Body of pancreas (tissue), 4 donors: ENCODE measurements at places on chromosomes 12 and 14.

- no peak overlapping the region for H3K4me3 ChIP-seq
- DNase-seq = no peak
- H3K4me1 ChIP-seq = no peaks in the 10 kb centered on the region
- no peaks in the 10 kb centered on the region for H3K27me3 ChIP-seq
- H3K36me3 ChIP-seq = no peaks in the 10 kb centered on the region
- H3K27ac ChIP-seq = no peak overlapping the region
Observed at GRCh38 chr12:1876086-1876485, 42.4 kb downstream of the CACNA2D4 start.

GRCh38 chr12:125284945-125285685, 219.9 kb downstream of the AACS start:
- H3K27me3 ChIP-seq = no peaks in the 10 kb centered on the region
- no peaks in the 10 kb centered on the region for H3K4me1 ChIP-seq
- H3K4me3 ChIP-seq = no peak overlapping the region
- H3K36me3 ChIP-seq = no peaks in the 10 kb centered on the region

- no peaks in the 10 kb centered on the region for H3K27me3 ChIP-seq
- H3K36me3 ChIP-seq = no peaks in the 10 kb centered on the region
- H3K4me1 ChIP-seq = peaks cover 16% of the 10 kb centered on the region
- H3K27ac ChIP-seq = peak overlapping the region; percentile 52
- DNase-seq = peak; percentile 68
Observed at GRCh38 chr12:7130701-7131501, 730 bp downstream of the CLSTN3 start.

DNA sequence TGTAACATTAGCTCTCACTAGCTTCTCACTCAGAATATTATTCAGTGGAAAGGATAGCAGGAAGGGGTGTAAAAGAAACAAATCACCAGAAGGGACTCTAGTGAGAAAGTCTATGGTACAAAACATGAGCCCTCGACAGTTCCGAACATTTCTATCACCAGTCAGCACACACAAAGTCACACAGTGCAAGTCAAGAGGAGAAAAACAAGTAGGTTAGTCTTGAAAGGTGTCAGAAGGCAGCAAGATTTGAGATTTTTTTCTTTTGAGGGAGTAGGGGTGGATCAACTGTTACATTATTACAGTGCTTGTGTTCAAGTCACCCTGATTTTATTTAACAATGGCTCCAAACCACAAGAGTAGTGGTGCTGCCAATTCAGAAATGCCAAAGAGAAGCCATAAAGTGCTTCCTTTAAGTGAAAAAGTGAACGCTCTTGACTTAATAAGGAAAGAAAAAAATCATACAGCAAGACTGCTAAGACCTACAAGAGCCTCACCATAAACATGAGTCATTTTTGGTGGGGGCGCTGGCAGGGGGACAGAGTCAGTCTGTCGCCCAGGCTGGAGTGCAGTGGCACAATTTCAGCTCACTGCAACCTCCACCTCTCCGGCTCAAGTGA, 42.3 kb downstream of the GNS start:
- no peaks in the 10 kb centered on the region for H3K36me3 ChIP-seq
- no peak overlapping the region for H3K4me3 ChIP-seq
- no peaks in the 10 kb centered on the region for H3K4me1 ChIP-seq
- no peaks in the 10 kb centered on the region for H3K27me3 ChIP-seq
- DNase-seq = no peak
- H3K27ac ChIP-seq = no peak overlapping the region

- no peaks in the 10 kb centered on the region for H3K36me3 ChIP-seq
- no peak for DNase-seq
- H3K27ac ChIP-seq = no peak overlapping the region
- H3K4me3 ChIP-seq = no peak overlapping the region
Observed at GRCh38 chr14:92863286-92864080, 59.5 kb upstream of the CHGA start.
